ENCODE measurements at places on chromosomes 16 and 17. TPM values are rescaled to one million over a fixed set of nuclear protein-coding genes. Genes with fewer than 3 reads are reported as not detected.

RAB26 gene
- total RNA-seq: 1.0 TPM

EFCAB3 gene
- not detected for total RNA-seq

TMEM101 gene
- 35.3 TPM for total RNA-seq

MYH13 gene
- total RNA-seq: 0.57 TPM

IL21R gene
- total RNA-seq: 3.8 TPM

KRTAP4-4 gene
- not detected for total RNA-seq

DNAAF8 gene
- 0.06 TPM for total RNA-seq

PDILT gene
- total RNA-seq: not detected

BICDL2 gene
- not detected for total RNA-seq

SLC25A10 gene
- total RNA-seq: 34.8 TPM

ANKRD40CL gene
- total RNA-seq: not detected

FGF11 gene
- 4.0 TPM for total RNA-seq

NPIPA8 gene
- total RNA-seq: 12.3 TPM

CSH2 gene
- not detected for total RNA-seq

TAC4 gene
- not detected for total RNA-seq

TBX21 gene
- not detected for total RNA-seq

MMP2 gene
- total RNA-seq: 142 TPM

MT1A gene
- total RNA-seq: not detected

PYY gene
- not detected for total RNA-seq

AIPL1 gene
- total RNA-seq: not detected

TSPAN10 gene
- total RNA-seq: 0.49 TPM

NEUROD2 gene
- total RNA-seq: 0.20 TPM

NTHL1 gene
- total RNA-seq: 17.5 TPM

TUBG1 gene
- 122 TPM for total RNA-seq

GNG13 gene
- total RNA-seq: not detected

C16orf54 gene
- total RNA-seq: not detected

TPSG1 gene
- not detected for total RNA-seq

ENPP7 gene
- total RNA-seq: not detected

GCGR gene
- 0.04 TPM for total RNA-seq

MPO gene
- total RNA-seq: 6.4 TPM

PLXDC1 gene
- 0.06 TPM for total RNA-seq

CREBBP gene
- 23.3 TPM for total RNA-seq

NUPR1 gene
- total RNA-seq: not detected

HBA1 gene
- total RNA-seq: 0.33 TPM

ABCA6 gene
- not detected for total RNA-seq

CTF1 gene
- total RNA-seq: 1.3 TPM

ICAM2 gene
- total RNA-seq: 0.33 TPM

SOX15 gene
- total RNA-seq: 0.10 TPM

SPN gene
- 0.96 TPM for total RNA-seq

SLC16A6 gene
- 0.18 TPM for total RNA-seq

CES5A gene
- total RNA-seq: not detected

NLRC5 gene
- 2.9 TPM for total RNA-seq

CCL17 gene
- total RNA-seq: not detected

LPO gene
- total RNA-seq: not detected

TEKT5 gene
- total RNA-seq: not detected

TP53TG3F gene
- total RNA-seq: not detected

SLFN14 gene
- not detected for total RNA-seq

PLA2G10 gene
- not detected for total RNA-seq

TBC1D3L gene
- 5.6 TPM for total RNA-seq

ASPHD1 gene
- 0.35 TPM for total RNA-seq

HSPB9 gene
- total RNA-seq: 0.28 TPM

SLC52A1 gene
- not detected for total RNA-seq

WFIKKN2 gene
- not detected for total RNA-seq

Measured in SJCRH30 (cell line).